Stimulated activated CD4-positive, alpha-beta T cell treated with anti-CD3 and anti-CD28 coated beads, Interleukin-4, amount 100 ng/mL, for 48 hours (primary cell): ENCODE measurements at places on chromosomes 6 and 20.

DNA sequence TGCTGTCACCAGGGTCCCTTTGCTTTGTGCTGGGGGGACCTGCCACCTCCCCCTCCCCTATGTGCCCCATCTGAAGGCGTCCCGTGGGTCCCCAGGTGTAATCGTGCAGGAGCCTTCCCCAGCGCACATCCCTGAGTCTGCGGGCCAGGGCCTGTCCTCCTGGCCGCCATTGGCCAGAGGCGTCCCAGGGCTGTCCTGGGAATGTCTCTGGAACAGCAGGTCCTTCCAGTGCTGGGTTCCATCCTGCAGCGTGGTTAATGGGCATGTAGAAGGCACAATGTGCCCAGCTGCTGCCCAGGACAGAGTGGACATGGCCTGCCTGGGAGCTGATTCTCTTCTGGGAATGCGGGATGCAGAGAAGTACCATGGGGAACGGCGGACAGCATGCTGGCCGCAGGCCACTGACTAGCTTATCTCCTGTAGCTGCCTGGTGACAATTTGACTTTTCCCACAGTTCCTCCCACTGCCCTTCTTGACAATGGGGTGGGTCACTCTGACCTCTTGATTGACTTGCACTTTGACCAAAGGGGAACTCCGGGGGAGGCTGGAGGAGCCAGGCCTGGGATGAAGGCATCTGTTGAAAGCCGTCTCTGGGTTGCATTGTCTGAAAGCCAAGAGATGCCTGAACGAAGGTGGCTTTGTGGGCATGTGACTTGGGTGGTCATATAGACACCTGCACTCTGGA lies 64.0 kb downstream of the CTCFL start:
- DNase-seq, result no peak

- no peak for DNase-seq
These were observed 12.1 kb downstream of the HIVEP1 start for GRCh38 chr6:12024216-12024615.

GRCh38 chr6:72948153-72948552 lies 277.1 kb downstream of the KHDC1L start:
- DNase-seq, result no peak

DNA sequence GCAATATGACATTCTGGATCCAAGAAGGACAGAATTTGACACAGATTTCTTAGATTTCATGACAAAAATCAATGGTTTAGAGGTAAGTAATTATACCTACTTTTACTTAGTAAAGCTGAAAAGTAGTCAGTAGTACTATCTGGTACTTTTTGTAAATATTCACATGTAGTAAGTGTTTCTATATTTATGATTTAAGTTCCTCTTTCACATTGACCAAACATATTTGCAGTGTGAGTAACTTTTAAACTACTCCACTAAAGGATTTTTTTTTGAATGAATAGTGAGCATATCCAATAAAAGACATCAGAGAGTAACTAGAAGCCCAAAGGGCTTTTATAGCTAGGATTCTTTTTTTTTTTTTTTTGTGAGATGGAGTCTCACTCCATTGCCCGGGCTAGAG lies 60.8 kb downstream of the DNAH8 start:
- DNase-seq, result no peak

- DNase-seq, result no peak
These were observed 111.3 kb downstream of the LY86 start for GRCh38 chr6:6699741-6700367.

GRCh38 chr6:148494226-148494625 lies 151.6 kb downstream of the SASH1 start:
- DNase-seq, result no peak

GRCh38 chr20:36541227-36541767 lies at the start of gene MYL9:
TSS of gene MYL9 (plus strand) at chr20:36541519. CDS start at chr20:36544885, 3,366 bp downstream.
- no peak for DNase-seq

DNA sequence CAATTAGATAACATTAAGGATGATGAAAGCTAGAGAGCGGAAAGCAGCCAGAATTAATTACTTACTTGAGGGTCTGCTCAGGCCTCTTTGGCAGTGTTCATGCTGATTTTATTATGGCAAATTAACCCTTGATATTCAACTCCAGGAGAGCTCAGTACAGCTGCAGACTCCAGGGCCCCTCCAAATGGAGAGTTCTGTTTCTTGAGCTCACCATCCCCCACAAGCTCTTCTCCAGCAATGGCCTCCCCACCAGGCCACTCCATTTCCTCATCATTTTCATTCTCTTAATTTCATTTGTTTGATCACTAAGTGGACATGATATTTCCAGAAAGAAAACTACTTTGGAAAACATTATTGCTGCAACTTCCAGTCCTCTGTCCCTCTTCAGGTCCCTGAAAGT lies 513.3 kb upstream of the NOX3 start:
- no peak for DNase-seq

- no peak for DNase-seq
These were observed 283.0 kb upstream of the NOX3 start for GRCh38 chr6:155738602-155739105.

DNA sequence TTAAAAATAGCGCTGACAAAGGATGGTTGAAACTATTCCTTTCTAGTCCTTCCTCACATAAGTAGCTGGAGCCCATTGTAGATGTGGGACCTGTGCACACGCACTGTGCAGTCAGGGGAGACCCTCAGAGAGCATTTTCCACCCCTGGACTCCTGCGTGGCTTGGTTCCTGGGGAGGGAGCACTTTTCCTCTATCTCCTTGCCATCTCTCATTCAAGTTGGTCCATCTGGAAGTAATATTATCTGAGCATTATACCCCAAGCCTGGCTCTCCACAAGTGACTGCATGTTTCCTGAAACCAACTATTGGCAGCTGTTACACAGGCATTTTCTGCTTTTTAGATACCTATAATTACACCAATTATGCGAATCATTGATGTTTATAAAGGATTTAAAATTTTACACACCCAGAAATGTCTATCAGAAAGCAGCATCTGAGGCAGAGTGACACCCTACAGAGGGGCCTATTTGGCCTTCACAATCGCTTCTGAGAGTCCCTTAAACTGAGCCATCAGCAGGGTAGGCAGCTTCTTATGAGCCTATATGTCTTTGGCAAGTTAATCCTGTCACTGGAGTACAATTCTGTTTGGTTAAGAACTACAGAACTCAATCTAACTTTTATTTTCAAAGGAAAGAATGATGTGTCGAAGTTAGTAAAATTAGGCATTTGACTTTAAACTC lies 18.7 kb downstream of the SOX4 start:
- no peak for DNase-seq

GRCh38 chr6:161480421-161481155 lies 206.7 kb upstream of the AGPAT4 start:
- DNase-seq, result no peak

DNA sequence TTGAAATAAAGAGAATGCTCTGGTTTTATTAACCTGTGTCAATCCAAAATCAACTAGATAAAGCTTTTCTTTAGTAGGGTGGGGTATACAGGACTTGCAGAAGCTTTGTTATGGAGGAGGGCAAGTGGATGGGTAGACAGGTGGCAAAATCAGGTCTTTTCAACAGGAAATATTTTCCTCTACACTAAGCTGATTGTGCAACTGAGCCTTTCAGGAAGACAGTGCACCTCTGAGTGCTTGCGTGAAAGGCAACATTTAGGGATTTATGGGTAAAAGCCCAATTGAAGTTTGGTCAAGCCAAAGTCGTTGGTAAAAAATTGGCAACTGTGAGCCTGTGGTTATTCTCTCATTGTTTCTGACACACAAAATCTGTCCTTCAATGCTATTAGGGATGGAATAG lies 23.8 kb upstream of the TUBB2A start:
- DNase-seq, result no peak

GRCh38 chr6:44373787-44374186 lies 13.7 kb upstream of the CDC5L start:
- DNase-seq, result no peak
